GM12878 (cell line): ENCODE measurements at places on chromosomes 3 and 15.

DNA sequence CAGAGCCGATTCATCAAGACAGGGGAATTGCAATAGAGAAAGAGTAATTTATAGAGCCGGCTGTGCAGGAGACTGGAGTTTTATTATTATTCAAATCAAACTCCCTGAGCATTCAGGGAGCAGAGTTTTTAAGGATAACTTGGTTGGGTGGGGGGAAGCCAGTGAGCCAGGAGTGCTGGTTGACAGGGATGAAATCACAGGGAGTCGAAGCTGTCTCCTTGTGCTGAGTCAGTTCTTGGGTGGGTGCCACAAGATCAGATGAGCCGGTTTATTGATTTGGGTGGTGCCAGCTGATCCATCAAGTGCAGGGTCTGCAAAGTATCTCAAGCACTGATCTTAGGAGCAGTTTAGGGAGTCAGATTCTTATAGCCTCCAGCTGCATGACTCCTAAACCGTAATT is 95.4 kb upstream of the CCDC80 start:
- no peak for DNase-seq

- DNase-seq, result no peak
These were observed 1.4 kb downstream of the MAP6D1 start for GRCh38 chr3:183823963-183824362.

- no peak for DNase-seq
These were observed 8.6 kb downstream of the PTPRG start for GRCh38 chr3:61569856-61570580.

GRCh38 chr15:65330934-65331645 is 26.6 kb downstream of the RNU5B-1 start:
- no peak for DNase-seq

DNA sequence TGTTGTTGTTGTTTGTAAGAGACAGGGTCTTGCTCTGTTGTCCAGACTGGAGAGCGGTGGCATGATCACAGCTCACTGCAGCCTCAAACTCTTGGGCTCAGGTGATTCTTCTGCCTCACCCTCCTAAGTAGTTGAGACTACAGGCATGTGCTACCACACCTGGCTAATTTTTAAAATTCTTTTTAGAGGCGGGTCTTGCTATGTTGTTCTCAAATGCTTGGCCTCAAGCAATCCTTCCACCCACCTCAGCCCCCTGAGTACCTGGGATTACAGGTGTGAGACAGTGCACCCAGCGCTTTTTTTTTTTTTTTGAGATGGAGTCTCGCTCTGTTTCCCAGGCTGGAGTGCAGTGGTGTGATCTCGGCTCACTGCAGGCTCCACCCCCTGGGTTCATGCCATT is 46.7 kb downstream of the TMOD3 start:
- DNase-seq, result no peak

- no peak for DNase-seq
These were observed 25.9 kb upstream of the GP9 start for GRCh38 chr3:129034642-129035041.

GRCh38 chr3:119891944-119892721 is 110.2 kb downstream of the NR1I2 start:
- peak; percentile 30 for DNase-seq

- DNase-seq, result no peak
These were observed 17.1 kb upstream of the NANOGP8 start for GRCh38 chr15:35102186-35102585.

DNA sequence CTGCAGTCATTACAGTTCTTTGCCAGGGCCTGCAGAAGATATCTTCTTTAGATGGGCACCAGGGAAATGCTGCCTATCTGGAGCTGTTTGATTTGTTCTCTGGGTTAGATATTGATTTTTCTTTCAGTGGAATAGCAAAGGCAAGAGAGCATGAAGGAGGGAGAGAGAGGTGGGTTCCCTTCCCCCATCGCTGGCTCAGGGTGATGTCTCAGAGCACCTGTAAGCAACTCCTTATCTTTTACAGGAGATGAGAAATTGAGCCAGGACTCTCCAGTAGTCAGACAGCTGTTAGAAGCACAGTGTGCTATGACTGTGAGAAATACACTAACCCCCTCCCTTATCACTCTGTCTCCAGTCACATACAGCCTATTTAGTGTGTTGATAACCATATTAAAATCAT is 89.3 kb upstream of the SLC24A5 start:
- DNase-seq, result no peak

DNA sequence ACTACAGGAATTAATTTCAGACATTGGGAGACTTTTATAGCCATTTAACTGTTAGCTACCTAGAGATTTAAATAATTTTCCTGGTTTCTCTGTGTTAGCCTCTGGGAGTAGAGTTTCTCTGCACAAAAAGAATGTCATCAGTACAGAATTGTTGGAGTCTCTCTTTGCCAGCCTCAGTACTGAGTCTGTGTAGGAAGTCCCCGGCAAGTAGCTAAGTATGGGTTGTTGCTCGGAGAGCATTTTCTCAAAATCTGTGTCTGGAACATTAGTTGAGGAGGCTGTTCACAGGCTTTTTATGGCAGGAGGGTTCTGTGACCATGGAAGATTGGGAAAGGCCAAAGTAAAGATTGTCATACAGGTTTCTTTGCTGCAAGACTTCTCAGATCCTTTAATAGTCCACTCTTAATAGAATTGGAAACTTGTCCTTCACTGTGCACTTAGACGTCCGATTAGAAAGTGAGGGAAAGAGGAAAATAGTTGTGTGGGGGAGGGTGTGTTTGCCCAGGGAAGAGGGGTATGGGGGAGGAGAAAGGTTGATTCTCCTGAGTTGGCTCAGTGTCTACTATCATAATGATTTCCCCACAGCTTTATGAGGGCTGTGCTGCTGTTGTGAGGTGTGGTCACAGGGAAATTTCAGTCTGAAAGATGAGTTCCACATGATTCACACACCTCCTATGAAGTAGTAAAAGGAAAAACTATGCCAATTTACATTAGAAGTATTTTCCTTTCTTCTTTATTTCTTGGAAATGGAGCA is 207.1 kb downstream of the PTPRG start:
- no peak for DNase-seq

- DNase-seq, result no peak
These were observed 1030.0 kb downstream of the TBL1XR1 start for GRCh38 chr3:176167272-176167671.

GRCh38 chr3:53616321-53616720 is 121.9 kb downstream of the CACNA1D start:
- DNase-seq, result no peak

GRCh38 chr3:166283840-166284239 is 446.6 kb upstream of the BCHE start:
- no peak for DNase-seq

GRCh38 chr15:73183071-73183470 is 130.8 kb downstream of the NEO1 start:
- DNase-seq, result no peak
